ENCODE measurements at places on chromosomes 5 and 9. TPM values are rescaled to one million over a fixed set of nuclear protein-coding genes. Genes with fewer than 3 reads are reported as not detected.

DNA sequence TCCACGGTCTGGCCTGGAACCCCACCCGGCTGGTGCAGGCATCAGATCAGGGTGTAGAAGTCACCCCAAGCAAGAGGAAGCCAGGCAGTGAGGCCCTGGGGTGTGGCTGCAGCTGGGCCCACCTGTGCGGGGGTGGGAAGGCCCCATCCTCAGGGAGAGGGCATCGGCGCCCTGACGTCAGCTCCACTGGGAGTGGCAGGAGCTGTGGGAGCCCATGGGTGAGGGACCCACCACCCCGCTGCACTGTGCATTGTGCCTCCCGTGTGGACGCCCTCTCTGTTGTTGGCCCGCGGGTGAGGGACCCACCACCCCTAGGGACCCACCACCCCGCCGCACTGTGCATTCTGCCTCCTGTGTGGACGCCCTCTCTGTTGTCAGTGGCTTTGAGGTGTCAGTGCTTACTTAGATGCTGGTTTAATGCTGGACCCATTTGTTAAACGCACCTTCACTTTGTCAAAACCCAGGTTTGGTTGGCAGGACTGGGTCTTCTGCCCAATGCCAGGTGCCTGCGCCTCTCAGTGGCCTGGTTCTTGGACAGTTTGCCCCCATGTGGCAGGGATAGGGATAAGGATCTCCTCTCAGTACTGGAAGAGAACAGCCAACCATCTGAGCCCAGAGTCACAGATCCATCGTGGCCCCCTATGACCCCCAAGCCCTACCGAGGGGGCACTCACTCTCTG lies 6.9 kb upstream of the EXOC3 start:
- DNase-seq: no peak

GRCh38 chr9:6931913-6932312 lies 174.1 kb downstream of the KDM4C start:
- no peak for DNase-seq

GRCh38 chr5:95673081-95673480 lies 9.7 kb downstream of the SPATA9 start:
- no peak for DNase-seq

GRCh38 chr9:79329861-79330260 lies 241.9 kb upstream of the TLE4 start:
- DNase-seq: no peak

DNA sequence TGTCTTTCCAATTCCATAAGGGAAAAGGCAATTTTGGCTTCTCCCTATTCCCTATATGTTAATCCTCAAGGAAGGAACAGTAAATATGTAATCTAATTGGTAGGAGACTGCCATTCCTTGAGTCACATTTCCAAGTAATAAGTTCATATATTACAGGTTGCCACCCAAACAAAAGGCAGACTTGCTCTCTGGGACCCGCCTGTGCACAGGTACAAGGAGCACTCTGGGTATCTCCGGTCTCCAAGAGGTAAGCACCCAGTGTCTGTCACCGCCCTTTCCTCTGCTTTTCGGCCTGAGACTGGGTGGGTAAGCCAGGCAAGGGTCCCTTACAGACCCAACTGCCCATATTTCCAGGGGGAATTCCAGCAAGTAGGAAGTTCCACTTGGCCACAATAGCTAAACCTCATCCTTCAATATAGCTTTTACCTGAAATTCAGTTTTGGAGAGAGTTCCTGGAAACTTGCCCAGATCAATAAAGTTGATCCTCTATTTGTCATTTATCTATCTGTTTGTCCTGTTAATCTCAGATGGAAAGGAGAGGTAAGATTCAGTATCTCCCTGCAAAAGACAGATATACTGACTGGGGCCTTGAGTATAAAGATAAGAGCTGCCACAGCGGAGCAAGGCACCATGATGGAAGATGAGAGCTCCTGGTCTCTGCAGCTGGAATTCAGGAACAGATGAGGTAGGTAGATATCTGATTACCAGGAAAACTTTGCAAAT lies 81.8 kb downstream of the SUSD1 start:
- DNase-seq: no peak

Gene CMBL
- polyA plus RNA-seq: 37.2 TPM

Gene TTF1
- polyA plus RNA-seq: 8.0 TPM

Gene IFNK
- polyA plus RNA-seq: not detected

Gene TMEM174
- polyA plus RNA-seq: not detected

Gene MOCS2
- polyA plus RNA-seq: 79.6 TPM

Data from AG04450 (cell line).